Substantia nigra (tissue), 51 donors: ENCODE measurements at places on chromosomes 3 and 15.

DNA sequence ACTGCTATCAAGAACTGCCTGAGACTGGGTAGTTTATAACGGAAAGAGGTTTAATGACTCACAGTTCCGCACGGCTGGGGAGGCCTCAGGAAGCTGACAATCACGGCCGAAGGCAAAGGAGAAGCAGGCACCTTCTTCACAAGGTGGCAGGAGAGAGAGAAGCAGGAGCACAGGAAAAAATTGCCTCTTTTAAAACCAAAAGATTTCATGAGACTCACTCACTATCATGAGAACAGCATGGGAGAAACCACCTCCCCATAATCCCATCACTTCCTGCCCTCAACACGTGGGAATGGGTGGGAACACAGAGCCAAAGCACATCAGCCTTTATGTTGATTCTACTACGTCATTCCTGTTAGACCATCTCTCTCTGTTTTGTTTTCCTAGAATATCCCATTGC is 650.9 kb upstream of the SEMA6D start:
- DNase-seq: no peak

GRCh38 chr3:140941090-140941433 is 574 bp upstream of the SLC25A36 start:
- DNase-seq: no peak

GRCh38 chr3:51954105-51954504 is 1.1 kb upstream of the GPR62 start:
- DNase-seq: no peak

- no peak for DNase-seq
Observed at GRCh38 chr3:142530296-142530695, 48.2 kb downstream of the ATR start.

GRCh38 chr15:69357773-69358771 is 56.1 kb upstream of the KIF23 start:
- no peak for DNase-seq

DNA sequence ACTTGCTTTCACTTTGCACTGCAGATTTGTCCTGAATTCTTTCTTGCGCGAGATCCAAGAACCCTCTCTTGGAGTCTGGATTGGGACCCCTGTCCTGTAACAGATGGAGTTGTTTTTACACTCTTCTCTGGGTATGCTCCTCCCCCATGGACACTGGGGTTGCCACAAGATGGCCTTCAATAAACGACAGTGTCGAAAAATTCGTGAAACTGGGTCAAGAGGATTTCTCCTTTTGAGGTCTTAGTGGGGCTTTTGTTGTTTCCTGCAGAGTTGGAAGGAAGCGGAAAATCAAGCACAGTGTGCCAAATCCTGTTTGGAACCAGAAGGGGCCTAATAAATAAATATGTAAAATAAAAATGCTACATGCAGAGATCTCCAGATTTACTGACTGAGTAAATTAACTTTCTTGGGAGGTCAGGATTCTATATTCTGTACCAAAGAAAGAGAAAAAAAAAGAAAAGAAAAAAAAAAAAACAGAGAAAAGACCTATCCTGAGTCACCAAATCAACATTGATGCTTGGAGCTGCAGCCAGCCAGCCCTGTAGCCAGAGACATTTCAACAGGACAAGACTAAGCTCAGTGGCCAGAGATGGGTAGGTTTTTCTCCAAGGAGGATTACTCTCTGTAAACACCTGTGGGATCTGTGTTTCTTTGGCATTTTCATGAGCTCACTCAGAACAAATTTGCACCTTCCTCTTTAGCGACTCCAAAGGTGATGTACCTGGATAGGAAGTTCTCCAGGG is 24.8 kb downstream of the CCDC80 start:
- no peak for DNase-seq

- no peak for DNase-seq
Observed at GRCh38 chr3:7576071-7576470, 715.2 kb downstream of the GRM7 start.

DNA sequence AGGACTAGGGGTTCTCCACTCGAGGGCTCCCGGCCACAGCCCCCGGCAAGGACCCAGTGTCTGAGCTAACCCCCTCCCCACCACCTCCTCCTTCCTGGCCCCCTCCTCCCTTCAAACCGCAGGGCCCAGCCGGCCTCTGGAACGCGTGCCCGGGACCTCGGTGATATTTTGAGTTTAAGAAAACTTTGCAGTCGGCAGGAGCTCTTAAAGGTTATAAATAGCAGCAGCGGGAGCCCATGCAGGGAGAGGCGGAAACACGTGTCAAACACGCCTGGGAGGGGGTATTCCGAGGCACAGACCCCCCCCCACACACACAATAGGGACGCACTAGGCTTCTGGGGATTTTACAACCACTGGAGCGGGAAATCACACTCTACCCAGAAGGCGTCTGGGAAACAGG is 3.1 kb upstream of the PTH1R start:
- DNase-seq: no peak

GRCh38 chr15:98401029-98401428 is 247.3 kb upstream of the IGF1R start:
- DNase-seq: no peak

- DNase-seq: no peak
Observed at GRCh38 chr3:142977399-142977728, 13.9 kb upstream of the PAQR9 start.

GRCh38 chr3:46484911-46485778 is 12.6 kb upstream of the RTP3 start:
- DNase-seq: no peak

DNA sequence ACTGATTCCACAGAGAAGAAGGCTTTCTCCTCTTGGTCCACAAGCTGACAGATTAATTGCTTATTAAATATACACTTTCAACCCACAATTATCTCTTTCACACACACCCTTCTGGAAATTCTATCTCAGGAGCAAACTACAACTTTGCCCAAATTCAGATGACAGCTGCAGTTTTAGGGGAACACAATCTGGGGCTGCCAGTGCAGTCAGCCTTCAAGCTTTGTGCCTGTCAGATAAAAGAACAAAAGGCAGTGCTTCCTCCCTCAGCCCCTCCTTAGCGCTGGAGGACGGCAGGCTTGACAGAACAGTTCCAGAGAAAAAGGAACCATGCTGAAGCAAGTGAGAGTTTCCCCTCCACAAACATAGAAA is 99.6 kb downstream of the TMCC1 start:
- no peak for DNase-seq

DNA sequence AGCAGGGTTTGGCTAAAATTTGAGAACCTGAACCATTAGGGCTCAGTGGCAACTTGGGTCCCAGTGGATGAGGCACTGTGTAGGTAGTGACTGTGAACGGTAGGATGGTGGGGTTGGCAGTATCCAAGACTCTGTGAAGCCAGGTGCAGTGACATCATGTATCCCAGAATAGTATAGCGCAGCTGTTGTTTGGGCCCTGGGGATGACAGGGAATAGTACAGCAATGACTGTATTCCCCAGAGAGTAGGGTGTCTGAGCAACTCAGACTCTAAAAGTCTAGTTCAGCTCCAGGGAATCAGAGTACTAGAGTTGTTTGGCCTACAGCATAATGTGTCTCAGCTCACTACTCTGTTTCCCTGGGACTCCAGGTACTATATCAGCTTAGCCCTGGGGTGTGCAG is 20.7 kb upstream of the PPP2R3A start:
- DNase-seq: no peak

- no peak for DNase-seq
Observed at GRCh38 chr3:45988362-45988761, 7.3 kb downstream of the FYCO1 start.

DNA sequence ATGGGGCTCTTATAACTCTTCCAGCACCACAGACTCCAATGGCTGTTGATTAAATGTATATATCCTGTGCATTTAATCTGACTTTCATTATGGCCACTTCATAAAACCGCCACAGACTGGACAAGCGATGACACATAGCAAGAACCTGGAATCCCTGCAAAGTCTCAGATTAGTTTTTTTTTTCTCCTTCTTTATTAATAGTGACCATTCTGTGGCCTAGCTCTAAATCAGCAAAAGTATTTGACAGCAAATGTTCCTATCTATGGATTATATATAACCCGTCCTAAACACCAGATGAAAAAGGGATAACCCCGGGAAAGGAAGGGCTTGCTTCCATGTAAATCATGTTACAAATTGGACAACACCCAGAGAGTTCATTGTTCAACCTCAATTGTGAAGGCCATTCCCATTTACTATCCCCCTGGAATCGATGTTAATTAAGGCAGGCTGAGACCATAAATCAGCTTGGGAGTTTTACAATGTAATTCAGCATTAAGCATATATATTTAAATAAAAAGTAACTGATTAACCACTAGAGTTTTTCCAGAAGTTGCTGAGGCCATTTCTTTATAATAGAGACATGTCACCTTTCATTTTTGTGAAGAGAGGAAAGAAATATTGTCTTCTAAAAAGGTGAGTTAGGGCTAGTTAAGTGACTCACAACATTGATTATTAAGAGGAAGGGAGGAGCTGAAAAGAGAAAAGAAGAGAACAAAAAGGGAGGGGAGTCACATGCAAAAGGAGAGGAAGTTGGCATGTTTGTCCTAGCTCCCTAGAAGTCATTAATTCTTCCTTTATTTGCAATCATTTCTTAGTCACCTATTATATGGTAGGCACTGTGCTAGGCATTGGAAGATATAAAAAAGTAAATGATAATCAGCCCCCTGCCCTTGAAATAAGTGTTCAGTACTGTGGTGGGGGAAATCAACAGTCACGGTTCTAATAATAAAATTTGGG is 26.2 kb downstream of the ALDH1A2 start:
- DNase-seq: no peak

- DNase-seq: no peak
Observed at GRCh38 chr3:61600195-61600594, 38.8 kb downstream of the PTPRG start.

GRCh38 chr3:58214484-58215316 is 3.9 kb upstream of the DNASE1L3 start:
- no peak for DNase-seq

DNA sequence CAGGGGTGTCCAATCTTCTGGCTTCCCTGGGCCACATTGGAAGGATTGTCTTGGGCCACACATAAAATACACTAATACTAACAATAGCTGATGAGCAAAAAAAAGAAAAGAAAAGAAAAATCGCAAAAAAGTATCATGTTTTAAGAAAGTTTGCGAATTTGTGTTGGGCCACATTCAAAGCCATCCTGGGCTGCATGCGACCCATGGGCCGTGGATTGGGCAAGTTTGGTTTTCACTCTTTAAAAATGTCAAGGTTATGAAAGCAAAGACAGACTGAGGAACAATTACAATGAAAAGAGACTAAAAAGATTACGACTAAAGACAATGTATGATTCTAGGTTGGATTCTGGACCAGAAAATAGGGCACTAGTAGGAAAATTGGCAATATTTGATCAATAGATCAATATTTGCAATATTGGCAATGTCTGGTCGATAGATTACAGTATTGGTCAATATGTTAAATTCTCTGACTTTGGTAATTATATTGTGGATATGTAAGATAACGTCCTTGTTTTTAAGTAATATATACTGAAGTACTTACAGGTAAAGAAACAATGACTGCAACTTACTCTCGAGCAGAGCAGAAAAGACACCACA is 19.9 kb downstream of the CCNL1 start:
- DNase-seq: no peak

DNA sequence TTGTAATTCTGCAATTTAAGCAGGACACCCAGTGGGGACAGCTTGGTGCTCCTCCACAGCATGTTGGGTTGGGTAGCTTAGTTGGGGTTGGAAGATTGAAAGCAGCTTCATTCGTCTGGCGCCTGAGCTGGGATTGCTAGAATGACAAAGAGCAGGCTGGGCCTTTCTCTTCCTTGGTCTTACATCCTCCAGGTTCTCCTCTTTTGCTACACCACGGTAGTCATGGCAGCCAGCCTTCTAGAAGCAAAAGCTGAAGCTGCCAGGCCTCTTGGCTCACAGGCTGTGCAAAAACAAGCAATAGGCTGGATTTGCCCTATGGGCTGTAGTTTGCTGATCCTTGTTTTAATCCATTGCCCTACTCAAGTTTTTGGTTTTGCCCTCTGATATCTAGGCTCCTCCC is 3.2 kb upstream of the ANXA2 start:
- DNase-seq: no peak

GRCh38 chr3:191775451-191776233 is 314.7 kb downstream of the PYDC2 start:
- no peak for DNase-seq

- DNase-seq: no peak
Observed at GRCh38 chr3:87691109-87691508, 367.7 kb downstream of the CGGBP1 start.

- DNase-seq: no peak
Observed at GRCh38 chr3:52774901-52775864, 2.2 kb upstream of the ITIH1 start.

GRCh38 chr15:74829486-74829885 is 3.1 kb downstream of the CPLX3 start:
- no peak for DNase-seq

DNA sequence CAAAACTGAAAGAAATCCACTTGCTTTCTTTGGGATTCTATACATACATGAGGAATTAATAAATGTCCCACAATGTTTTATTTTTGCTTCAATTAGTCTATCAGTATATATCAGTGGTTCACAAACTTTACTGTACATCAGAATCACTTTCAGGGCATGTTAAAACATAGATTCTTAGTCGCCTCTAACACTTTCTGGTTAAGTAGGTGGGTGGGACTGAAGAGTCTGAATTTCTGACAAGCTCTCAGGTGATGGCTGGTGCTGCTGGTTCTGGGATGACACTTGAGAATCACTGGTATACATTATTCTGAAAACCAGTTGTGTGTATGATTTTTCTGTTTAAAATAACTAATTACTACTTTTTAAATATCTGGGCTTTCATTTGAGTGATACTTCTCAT is 393.3 kb downstream of the TBC1D5 start:
- DNase-seq: no peak

DNA sequence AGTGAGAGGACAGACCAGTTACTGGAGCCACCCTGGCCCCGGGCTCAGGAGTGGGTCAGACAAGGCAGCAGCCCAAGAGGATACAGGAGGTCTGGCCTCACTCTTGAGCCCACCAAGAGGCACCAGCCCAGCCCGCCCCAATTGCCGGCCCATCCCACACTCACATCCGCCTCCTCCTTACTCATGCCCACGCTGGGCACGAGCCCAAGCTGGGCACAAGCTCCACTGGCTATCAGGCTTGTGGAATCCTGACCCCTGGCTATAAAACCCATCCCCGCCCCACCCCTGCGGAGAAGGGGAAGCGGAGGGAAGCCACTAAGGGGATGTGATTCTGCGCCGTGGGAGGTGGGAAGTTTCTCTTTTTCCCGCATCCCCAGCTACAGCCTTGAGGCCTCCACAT is 25.9 kb downstream of the ADCY5 start:
- DNase-seq: peak; percentile 47

DNA sequence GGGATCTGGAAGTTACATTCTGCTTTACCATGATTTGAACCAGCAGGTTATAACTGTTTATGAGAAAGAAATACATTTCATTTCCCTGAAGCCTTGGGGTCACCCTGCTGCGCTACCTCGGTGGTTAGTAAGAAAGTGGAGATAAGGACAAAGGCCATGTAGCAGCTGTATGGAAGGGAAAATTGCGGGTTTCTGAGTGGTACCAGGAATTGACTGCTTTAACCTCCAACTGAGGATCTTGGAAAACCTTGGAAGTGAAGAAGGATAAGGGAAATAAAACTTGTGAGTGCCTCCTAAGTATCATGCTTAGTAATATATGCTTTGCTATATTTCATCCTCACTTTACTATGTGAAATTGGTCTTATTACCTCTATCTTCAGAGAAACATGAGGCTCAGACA is 76.1 kb upstream of the GAP43 start:
- no peak for DNase-seq
